Retinal pigment epithelial cell (primary cell): ENCODE measurements at places on chromosomes 6 and 20.
A peak's percentile ranks its signal among the peaks of the same experiment; 100 is the strongest.

DNA sequence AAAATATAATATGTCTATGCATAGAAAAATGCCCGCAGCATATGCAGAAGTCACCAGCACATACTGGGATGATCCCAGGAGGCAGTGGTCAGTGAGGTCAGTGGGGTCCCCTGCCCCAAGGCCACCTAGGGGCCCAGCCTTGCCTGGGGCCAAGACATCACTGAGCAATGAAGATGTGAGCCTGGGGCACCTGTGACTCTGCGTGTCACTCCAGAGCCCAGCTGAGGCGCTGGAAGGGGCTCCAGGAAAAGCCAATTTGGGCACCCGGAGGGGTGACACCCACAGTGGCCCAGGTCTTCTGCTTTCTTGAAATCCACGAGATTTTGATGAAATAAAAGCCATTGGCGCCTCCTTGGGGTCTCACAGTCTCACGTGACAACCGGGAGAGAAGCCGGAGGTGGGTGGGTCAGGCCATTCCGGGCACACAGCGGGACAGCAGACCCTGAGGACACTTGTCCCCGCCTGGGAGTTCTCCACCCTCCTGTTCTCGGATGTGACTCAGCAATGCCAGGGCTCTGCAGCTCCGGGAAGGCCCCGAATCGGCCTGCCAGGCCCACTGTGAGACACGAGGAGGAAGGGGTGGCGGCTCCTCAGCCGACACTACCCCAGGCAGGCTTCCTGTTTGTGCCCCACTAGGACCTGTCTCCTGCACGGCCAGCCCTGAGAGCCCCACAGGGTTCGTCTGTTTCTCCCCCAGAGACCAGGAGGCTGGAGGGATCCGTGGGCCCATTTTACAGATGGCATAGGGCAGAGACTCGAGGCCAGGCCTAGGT, 24.4 kb upstream of the SLCO4A1 start:
- no peak for DNase-seq

- DNase-seq, result no peak
Observed at GRCh38 chr6:4021854-4022695, 56.9 kb downstream of the FAM217A start.

DNA sequence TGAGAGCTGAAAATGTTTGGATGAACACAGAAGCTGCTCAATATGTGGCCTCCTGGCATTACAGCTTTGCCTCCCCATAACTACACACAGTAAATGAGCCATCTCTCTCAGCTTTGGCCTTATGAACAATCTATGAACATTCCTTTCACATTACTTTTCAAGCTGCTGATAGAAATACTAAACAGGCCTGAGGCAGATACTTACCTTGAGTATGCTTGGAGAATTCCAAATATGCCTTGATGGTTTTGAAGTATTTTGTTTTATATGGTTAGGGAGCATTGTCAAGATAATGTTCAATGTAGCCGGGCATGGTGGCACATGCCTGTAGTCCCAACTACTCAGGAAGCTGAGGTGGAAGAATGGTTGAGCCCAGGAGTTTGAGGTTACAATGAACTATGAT, 104.5 kb downstream of the CD24 start:
- DNase-seq, result peak; percentile 56

- no peak for DNase-seq
Observed at GRCh38 chr6:51526049-51526448, 561.4 kb downstream of the PKHD1 start.

DNA sequence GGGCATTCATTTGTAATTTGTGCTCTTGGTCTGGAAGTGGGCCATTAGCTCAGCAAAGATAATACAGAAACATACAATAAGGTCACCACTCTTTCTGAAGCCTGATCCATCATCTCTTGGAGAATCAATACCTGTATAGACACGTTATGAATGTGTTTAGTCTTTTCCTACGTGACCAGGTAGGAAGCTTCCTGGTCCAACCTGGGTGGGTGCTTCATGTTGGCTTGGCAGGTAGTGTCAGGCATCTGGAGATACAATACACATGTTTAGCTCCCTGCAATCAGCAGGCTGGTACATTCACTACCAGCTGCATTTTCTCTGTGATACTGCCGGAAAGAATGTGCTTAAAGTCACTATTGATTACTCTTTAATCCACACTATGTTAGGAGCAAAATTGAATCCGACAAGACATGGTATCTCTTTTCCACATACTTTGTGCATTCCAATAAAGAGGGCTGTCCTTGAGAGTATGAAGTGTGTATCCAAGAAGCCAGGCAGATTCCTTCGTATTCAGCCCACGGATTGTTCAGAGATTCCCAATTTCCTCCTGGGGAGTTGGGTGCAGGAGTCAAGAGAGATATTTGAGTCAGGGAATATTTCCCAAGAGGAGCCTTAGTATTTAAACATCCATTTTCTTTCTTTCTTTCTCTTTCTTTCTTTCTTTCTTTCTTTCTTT, 49.9 kb upstream of the RANBP9 start:
- no peak for DNase-seq

DNA sequence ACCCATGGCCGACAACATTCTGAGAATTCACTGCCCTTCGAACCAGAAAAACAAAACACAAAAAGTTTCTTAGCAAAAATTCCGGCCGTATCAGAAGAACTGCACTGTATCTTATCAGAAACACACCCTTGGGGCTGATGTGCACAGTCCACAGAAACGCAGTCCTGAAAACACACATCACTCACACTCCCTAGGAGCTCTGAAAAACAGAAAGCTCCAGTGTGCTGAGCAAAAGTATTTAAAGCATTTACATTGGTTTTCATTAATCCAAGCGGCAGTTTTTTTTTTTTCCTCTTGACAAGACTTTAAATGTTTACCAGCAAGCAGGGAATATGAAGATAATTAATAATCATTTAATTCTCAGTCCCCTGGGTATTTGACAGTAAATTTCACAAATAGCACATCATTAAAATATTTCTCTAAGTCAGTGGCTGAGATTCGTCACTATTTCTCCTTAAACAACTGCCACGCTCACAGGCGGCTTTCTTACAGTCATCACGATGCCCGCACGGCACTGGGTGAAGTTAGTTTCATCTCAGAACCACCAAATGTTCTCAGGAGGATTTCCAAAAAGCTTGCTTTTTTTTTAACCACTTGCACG, 13.3 kb downstream of the NFATC2 start:
- DNase-seq, result peak; percentile 46

GRCh38 chr6:26537160-26537845, 863 bp upstream of the HMGN4 start:
- peak; percentile 88 for DNase-seq

DNA sequence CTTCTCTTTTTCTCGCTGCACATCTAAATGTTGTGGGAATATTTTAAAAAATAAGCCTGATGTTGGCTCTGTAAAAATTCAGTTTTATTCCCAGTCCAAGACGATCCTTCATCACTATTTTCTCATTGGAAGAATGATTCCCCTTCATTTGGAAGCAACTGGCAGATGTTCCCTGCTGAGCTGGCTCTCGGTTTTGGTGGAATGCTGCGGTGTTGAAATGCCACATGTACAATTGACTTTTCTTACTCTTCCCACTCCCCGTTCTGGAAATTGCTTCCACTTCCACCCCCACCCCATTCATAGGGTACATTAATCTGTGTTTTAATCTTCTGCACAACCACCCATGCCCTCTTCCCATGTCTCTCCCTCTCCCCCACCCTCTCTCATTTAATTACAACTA, 496.3 kb upstream of the MAP3K7 start:
- DNase-seq, result no peak

GRCh38 chr6:1001655-1002349, 308.9 kb upstream of the EXOC2 start:
- DNase-seq, result no peak

GRCh38 chr20:23349338-23350195, 1.0 kb upstream of the NXT1 start:
- no peak for DNase-seq

DNA sequence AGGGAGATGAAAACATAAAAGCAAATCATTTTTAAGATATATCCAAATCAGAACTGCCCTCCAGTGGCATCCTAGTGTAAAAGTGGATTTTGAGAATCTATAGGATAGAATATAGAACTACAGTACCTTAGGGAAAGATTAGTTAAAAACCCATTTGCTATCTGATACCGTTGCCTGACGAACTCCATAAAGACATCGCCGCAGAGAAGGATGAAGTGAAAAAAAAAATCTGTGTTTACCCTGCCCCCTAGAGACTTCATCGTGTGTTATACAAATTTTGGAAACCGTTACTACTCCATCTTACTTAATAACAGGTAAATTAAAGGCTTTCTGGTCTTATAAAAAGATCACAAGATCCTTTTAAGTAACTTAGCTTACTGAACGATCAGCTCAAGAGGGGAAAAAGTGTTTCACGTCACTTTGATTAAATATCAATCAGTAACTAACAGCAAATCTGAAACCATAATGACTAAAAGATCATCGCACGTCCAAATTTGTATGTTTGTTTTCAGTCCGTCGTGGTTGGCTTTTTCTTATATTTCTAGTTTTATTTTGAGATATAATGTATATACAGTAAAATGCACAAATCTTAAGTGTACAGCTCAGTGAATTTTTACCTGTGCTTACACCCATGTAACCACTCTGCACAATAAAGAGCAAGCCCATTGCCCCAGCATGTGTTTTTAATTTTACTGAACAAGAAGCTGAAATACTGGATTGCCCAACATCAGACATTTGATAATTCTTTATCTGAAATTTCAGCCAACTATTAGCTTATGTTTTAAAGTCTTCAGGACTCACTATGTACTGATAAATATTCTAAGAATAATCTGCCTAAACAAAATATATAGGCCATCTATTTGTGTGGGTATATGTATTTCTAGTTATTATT, 881 bp upstream of the MCM3 start:
- DNase-seq, result no peak

DNA sequence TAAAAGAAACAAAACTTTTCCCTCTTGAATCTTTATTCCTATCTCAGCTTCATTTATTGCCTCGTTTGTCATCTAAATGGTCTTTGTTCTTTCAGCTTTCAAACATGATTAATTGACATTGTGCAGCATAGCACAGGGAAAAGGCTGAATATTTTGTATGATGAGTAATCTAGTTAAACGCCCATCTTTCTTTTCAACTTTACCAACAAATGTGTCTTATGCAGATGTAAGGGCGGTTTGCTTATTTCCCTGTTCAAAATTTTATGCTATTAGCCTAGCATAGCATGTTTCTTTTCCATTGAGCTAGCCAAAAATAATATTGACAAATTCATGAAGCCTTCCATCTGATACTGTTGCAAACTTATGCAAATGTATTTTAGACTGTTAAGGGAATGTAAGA, 176.4 kb upstream of the AKAP12 start:
- no peak for DNase-seq

DNA sequence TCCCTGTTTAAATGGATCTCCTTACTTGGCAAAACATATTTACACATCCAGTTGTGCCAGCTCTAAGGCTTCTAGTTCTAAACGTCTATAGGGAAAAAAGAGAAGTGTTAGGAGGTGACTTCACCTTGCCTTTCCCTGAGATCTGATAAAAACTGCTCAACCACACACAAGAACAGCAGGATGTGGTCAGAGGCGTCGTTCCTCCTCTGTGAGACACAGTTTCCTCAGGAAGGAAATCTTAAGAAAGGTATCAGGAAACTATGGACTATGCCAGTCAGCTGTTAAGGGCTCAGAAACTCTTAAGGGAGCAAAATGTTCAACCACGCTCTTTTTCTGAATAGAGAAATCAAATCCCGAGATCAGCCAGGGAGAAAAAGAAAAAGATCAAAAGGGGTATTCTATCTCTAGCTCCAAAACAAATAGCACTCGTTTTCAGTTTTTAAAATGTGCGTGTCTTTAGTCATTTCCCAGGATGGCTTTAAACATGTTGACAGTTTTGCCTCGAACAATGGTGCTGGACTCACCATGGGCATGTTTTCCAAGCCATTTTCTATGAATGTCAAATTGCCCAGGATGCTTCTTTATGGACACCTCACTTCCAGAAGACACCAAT, 154.5 kb downstream of the HACE1 start:
- no peak for DNase-seq

GRCh38 chr20:16844406-16844805, 96.2 kb downstream of the OTOR start:
- DNase-seq, result no peak

DNA sequence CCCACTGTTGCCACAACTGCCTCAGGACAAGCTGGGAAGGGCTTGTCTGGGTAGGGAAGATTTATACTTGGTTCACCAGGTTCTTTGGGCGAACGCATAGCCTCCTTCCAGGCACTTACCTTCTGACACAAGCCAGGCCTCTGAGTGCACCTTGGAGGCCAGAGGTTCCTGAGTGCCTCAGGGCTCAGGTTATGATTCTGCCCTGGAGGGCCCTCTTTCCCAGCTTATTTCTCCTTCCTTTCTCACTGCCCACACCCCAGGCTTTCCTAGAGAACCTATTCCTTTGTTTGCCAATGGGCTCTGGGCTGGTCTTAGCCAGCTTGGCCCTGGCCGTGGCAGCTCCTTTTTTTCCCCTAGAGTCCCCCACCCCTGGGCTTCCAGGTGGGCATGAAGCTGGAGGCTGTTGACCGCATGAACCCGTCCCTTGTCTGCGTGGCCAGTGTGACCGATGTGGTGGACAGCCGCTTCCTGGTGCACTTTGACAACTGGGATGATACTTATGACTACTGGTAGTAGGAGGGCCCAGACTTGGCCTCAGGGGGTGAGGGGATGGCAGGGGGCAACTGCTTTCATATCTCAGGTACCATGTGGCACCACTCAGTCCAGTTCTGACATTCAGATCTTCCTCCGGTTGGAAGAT, 25.0 kb downstream of the L3MBTL1 start:
- DNase-seq, result no peak

DNA sequence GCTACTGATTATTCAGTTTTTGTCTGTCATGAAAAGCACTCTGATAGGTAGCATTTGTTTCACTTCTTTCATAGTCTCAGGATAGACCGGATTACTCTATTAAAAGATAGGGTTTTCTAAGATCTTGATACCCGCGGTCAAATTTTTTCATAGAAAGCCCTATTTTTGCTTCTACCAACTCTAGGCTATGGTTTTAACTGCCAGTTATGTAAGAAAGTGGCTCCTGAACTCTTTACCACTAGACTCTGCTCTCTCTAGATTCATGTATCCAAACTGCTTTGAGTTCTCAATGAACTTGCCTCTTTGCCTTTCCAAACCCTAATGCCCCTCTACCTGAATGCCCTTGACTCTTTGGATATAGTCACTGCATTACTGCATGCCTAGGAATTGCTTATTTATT, 70.3 kb downstream of the HIVEP1 start:
- DNase-seq, result no peak

DNA sequence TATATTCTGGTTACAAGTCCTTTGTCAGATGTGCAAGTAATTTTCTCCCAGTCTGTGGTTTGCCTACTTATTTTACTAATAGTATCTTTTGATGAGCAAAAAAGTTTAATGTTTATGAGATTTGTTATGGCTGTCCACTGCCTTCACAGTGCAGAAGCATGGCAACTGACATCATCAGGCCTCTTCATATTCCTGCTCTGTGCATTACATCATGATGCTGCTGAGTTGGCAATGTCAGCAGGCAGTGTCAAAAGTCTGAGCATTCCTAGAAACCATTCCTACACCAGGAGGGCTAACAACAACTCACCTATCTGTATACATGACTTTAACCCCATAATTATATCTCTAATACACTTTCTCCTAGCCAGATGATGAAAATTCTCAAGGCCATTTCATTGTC, 10.8 kb upstream of the OR2B2 start:
- no peak for DNase-seq
